ENCODE measurements at places on chromosomes 16 and 17.

- no peak for DNase-seq
Observed at GRCh38 chr17:3335876-3336275, 37.7 kb upstream of the OR3A1 start.

DNA sequence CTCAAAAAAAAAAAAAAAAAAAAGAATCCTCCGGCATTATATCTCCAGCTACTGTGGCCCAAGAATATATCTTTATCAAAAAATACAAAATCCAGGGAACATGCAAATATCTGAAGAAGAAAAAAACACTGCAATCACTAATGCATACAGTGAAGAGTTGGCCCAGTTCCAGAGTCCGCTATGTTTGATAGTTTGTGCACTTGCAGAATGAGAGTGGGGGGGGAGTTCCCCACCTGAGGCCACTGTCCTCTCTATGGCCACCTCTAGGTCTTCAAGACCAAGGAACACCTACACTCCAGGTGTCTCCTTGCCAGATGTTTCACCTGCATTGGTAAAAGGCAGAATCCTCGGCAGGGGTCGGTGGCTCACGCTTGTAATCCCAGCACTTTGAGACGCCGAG is 4.0 kb downstream of the ZNF785 start:
- no peak for DNase-seq

GRCh38 chr16:19228575-19228974 is 57.0 kb upstream of the CLEC19A start:
- no peak for DNase-seq

DNA sequence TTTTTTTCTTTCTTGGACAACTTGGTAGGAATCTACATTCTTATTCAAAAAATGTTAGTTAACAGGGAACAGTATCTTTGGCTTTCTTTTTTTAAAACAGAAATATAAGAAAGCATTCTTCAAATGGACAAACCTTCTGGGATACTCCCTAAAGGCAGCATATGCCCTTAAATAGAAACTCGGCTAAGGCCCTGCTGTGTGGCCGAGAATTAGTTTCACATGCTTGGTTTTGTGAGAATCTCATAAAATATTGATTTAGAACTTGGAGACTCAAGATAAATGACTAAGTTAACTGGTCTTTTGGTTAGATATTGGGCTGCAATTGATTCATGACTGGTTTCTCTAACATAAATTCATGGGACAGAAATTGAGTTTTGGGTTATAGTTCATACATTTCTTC is 359.9 kb upstream of the XYLT1 start:
- DNase-seq, result no peak

DNA sequence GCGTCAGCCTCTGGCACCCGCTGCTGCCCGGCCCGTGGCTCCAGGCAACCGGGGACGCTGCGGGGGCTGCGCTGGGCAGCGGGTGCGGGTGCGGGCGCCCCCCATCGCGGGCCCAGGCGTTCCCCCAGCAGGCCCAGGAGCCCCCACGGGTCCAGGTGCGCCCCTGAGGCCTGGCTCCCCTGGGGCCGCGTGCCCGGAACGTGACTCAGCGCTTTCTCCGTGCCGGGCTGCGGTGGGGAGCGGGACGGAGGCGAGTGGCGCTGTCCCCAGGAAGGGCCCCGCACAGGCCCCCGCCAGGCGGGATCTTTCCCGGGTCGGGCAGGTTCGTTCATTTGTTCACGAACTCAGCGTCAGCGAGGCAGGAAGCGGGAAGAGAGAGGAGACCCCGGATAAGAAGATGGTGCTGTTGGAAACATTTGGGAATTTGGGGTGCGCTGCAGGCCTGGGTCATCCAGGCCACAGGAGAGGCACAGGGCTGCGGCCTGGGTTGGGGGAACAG is 18.4 kb upstream of the EXOC7 start:
- no peak for DNase-seq
